ENCODE measurements at places on chromosomes 4 and X.

- no peak for DNase-seq
These were observed 533.2 kb upstream of the AGA start for GRCh38 chr4:177975315-177975987.

DNA sequence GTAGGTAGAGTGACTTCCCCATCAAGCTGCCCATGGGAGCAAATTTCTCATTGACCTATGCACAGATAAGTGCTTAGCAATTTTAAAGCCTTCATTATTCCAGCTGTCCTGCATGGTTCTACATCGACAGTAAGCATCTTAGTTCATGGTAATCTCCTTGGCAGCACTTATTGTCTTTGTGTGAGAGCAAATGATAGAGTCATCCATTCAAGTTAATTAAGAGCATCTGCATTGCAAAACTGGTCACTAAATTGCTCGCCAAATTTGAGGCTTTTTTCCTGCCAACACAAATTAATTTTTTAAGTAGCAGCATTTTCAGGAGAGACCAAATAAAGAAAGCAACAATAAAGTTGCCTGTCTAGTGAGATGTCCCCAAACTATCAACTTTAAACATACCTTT is 76.7 kb downstream of the SH3BGRL start:
- DNase-seq = no peak

DNA sequence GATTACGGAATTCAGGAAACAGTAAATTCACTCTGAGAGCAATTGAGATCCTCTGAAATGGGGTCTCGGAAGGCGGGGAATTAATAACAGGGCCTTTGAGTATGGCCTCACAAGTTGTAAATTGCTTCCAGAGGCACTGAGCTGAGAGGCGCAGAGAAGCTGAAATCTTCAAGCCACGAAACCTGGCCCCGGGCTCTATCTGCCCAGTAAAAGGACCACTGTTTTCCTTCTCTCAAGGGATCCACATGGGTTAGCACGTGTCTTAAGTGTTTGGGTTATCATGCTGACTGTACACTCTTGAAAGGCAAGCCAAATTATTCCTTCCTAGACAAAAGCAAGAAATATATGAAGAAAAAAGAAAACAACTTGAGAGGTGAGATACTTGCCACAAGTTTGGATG is 1012.9 kb upstream of the FTHL17 start:
- no peak for DNase-seq

DNA sequence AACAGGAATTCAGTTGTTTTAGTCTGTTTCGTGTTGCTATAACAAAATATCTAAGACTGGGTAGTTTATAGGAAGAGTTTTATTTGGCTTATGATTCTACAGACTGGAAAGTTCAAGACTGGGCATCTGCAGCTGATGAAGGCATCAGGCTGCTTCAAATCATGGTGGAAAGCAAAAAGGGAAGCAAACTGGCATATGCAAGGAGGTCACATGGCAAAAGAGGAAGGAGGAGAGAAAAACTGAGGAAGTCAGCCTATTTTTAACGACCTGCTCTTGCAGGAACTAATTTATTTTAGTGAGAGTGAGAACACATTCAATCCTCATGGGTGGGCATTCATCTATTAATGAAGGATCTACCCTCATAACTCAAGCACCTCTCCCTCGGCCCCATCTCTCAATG is 363.1 kb upstream of the HS3ST1 start:
- DNase-seq = no peak

- DNase-seq = no peak
These were observed 167.9 kb downstream of the SMIM20 start for GRCh38 chr4:26081795-26082498.

DNA sequence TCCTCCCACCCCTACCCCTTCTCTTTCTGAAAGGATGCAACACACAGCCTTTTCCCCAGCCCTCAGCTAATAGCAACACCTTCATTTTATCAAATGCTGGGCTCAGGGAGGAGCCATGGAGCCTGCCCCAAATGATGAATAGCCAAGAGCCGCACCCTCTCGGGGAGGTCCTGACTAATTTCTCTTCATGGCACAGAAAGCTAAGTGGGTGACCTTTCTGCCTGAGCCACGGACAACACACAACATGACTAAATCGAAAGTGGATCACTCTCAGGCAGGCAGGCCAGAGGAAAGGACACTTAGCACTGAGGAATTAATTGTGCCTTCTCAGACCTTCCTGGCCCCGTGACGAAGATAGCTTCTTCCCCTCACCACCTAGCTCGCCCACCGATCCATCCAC is 165.1 kb upstream of the RAI2 start:
- no peak for DNase-seq

DNA sequence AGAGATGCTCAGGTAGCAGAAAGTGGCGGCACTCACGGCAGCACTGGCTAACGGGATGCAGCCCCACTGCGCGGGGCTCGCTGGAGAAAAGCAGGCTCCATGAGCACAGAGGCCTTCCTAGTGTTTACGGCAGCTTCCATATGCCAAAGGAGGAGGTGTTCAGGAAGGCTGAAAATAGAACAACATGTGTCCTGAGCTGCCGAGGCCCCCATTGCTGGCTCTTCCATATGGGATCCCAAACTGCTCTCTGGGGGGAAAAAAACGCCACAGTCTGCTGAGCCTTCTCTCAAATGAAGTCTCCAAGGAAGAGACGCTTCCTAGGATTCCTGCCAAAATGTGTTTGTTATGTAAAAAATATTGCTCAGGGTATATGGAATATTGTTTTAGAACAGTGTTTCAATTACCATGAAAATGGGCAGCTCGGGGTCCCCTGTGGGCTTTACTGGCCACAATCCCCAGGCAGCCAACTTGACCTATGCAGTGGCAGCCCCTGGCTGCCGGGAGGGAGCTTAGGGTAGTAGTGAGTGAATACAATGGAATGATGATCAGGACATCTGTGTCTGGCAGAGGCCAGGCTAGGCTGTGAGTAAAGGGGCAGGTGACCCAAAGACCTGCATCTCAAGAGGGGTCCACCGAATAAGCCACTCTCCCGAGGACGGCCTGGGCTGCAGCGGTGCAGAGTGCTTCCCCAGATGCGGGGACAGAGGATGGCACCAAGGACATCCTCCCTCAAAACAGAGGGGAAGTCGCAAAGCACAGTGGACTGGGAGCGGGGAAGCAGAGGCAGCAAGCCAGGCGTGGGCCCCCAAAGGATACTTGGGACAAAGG is 170.1 kb downstream of the AFAP1 start:
- no peak for DNase-seq

DNA sequence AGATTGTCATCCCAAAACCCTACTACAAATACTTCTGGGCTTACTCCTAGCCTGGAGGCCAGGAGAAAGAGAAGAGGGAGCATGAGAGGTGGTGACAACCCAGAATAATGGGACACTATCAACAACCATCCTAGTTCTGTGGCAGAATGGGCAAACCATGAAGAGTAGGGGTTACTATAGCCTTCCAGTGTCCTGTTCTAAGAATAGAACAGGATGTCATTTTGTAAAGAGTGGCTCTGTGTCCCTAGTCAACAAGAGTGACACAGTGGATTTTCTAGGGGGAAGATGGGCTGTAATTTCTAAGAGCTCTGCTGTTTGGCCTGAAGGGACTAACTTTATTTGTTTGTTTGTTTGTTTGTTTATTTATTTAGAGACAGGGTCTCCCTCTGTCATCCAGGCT is 136.0 kb downstream of the PLS3 start:
- no peak for DNase-seq

DNA sequence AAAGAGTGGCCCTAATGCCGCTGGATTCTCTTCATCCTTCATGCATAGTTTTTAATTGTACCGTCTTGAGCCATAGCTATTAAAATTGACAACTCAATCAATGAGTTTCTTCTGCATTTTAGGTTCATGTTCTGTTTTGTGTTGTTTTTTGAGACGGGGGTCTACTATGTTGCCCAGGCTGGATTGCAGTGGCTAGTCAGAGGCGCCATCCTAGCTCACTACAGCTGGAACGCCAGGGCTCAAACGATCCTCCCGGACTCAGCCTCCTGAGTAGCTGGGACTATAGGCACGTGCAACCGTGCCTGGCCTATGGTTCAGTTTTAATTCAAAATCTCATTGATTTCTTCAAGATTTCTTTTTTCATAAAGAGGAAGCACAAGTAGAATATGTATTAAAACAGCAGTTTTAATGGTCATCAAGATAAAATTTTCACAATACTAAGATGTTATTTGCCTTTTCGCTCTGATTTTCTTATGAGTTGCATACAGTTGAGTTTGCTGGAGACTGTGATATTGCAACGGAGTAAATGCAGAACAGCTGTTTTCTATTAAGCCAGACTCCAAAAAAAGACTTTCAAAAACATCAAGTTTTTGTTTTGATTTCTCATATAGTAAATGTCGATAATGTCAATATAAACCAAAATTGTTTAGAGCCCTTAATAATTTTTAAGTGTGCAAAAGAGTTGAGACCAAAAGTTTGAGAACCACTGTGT is 1.1 kb upstream of the STX18 start:
- DNase-seq = no peak

DNA sequence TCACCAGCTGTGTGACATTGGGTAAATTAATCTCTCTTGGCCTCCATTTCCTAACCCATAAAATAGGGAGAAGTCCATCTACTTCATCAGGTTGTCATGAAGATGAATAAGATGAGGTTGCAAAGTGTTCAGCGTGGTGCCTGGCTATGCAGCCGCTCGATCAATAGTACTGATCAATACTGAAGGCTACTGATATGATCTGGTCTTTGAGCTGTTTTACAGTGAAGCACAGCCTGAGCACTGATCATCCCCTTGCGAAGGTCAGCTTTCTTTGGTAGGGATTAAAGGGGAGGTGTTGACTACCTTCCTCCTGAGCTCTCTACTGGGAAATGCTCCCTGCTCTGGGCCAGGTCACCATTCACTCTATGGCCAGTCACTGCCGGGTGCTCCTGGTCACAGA is 108.4 kb upstream of the NOCT start:
- DNase-seq = no peak

GRCh38 chr4:76989391-76990061 is 40.0 kb downstream of the SEPTIN11 start:
- DNase-seq = no peak

DNA sequence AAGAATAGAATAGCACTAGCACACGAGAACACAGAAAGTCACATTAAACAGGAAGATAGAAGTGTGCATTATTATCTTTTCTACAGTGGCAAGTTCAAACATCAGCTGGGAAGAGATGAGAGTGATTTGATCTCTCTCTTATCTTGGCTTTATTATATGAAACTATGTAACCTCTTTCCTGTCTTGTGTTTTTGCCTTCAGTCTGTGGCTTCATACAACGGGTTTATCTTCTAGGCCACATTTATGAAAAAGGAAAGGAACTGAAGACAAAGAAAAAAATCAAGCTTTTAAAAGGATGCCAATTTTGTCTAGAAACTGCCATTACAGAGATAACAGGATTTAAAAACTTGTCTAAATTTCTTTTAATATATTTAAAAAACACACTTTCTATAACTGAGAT is 983.6 kb downstream of the RPA4 start:
- no peak for DNase-seq

DNA sequence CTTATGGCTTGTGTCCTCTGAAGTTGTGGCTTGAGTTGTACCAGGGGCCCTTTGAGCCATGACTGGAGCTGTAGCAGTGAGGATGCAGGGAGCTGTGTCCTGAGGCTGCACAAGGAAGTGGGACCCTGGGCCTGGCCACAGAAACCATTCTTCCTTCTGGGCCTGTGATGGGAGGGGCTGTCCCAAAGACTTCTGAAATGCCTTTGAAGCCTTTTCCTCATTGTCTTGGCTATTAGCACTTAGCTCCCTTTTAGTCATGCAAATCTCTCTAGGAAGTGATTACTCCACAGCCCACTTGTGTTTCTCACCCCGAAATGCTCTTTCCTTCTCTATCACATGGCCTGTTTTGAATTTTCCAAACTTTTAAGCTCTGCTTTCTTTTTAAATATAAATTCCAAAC is 92.4 kb downstream of the FHDC1 start:
- no peak for DNase-seq

DNA sequence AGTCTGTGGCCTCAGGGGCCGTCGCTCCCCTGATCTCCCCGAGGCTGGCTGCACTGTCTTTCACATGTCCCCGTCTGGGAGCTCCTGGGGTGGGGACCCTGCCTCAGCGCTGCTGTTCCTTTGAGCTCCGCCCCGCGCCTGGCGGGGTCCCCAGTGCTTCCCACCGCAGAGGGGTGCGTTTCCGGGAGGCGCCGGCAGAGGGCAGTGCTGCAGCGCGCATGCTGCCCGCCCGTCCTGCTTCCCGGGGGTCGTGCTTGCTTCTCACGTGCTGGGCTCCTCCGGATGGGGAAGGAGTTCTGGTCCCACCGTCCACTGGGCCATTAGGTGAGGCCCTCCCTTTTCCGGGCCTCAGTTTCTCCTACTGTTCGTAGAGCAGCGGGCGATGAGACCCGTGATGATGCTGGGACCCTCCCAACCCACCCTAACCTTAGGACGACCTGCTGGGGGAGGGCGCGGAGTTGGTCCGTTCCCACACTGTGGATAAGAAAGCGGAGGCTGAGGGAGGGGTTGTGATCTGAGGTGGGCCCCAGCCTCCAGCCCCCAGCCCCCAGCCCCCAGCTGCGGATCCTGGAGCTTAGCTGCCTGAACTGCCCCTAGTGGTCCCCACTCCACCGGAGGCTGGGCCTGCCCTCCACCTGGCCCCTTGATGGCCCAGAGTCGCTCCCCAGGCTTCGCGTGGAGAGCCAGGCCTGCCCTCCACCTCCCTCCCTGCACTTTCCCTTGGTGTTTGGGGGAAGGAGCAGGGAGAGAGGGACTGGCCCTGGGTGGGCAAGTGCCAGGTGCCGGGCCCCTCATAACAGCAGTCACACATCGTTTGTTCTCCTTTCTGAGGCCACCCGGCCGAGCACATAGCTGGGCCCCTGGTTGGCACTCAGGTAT is 15.3 kb downstream of the CPZ start:
- DNase-seq = no peak

DNA sequence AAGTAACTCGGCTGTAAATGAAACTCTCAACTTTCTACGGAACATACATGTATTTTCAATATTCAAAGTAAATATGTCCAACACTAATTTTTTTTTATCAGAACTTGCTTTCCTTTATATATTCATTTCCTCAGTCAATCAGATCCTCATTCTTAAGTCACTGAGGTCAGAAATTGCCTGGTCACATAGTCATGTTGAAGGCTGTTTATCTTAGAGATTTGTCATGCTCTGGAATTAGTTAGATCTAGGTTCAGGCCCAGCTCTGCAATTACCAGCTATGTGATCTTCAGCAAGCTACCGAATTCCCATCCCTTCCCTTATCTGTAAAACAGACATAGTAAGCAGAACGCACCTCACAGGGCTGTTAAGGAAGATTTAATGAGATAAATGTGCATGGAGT is 228.8 kb downstream of the SPCS3 start:
- no peak for DNase-seq

Data from stimulated activated naive B cell treated with anti-CD40 and anti-IgM and Interleukin-4, amounts not matched to agents 10 μg/mL and 1 μg/mL and 100 μg/mL, for 72 hours (primary cell).